T-helper 1 cell (primary cell): ENCODE measurements at places on chromosomes 2 and 18.

- DNase-seq, result no peak
Observed at GRCh38 chr18:35029103-35029502, 12.1 kb upstream of the MAPRE2 start.

GRCh38 chr2:181785691-181786344 is 105.5 kb upstream of the NEUROD1 start:
- no peak for DNase-seq

GRCh38 chr18:58993260-58993659 is 128.6 kb downstream of the ZNF532 start:
- DNase-seq, result no peak

DNA sequence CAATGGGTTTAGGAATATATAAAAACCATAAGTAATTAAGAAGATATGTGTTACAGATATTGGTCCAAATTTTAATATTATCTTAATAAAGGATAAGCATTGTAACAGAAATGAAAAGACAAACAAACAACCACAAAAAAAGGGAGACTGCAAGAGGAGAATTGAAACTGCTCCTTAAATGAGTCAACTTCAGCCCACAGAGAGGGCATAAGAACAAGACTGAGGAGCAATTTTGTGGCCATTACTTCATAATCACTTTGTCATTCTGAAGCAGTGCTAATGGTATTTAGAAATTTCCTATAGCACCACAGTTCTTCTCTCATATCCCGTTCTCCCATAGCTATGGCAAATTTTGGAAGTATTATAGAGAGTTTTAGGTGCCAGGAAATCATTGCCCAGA is 193.2 kb upstream of the HNMT start:
- no peak for DNase-seq
